ENCODE measurements at places on chromosomes 1 and 21.
A peak's percentile ranks its signal among the peaks of the same experiment; 100 is the strongest.

- DNase-seq, result no peak
Observed at GRCh38 chr1:159318784-159319551, 16.8 kb downstream of the FCER1A start.

DNA sequence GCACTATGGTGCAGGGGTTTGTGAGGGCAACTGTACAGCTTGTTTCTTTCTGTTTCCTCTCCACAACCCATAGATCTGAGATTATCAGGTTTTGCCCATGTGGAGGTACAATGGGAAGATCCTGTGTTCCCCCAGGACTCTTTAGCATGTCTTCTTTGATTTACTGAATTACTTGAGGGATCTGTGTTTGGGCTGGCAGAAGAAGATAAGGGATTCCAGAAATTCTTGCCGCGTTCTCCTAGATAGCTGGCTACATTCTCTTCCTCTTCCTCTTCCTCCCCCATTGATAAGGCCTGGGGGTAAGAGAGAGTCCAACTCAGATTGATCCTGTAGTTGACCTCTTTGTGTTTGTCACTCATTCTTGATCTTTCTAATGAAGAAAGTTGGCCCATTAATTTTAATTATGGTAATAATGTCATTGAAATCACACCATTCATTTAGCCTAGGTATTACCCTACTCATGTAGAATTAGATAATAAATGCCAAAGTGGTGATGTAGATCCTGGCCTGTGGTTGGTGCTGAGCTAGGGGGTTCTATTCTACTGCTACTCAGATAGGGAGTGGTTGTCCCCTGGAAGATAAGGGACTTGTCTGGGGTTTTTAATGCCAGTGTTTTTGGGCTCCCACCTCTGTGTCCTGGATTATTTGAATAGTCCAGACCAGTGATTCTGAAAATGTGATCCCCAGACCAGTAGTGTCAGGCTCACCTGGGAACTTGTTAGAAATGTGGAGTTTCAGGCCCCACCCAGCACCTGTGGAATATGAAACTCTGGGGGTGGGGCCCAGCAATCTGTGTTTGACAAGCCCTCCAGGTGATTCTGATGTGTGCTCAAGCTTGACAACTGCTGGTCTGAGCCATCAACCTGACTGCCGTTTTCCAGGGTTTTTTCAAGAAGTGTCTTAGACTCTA, 122.2 kb downstream of the NOS1AP start:
- DNase-seq, result no peak

GRCh38 chr1:234684856-234685255, 74.9 kb upstream of the IRF2BP2 start:
- DNase-seq, result no peak

DNA sequence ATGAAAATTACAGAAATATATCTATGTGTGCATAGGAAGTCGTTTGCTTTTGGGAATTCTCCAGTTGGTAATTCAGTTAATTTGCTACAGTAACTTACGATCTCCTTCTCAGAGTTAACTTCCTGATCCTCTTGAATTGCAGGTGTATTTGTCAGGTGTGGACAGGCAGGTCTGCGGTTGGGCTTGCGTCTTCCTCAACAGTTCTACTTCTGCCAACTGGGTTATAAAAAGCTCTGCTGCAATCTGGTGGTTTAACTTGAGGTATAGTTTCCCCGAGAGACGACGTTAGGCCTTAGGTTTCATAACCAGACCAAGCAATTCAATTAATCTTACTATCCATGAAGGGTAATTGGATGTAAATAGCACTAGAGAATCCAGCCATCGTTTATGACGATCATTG, 88.2 kb downstream of the GABPA start:
- no peak for DNase-seq

DNA sequence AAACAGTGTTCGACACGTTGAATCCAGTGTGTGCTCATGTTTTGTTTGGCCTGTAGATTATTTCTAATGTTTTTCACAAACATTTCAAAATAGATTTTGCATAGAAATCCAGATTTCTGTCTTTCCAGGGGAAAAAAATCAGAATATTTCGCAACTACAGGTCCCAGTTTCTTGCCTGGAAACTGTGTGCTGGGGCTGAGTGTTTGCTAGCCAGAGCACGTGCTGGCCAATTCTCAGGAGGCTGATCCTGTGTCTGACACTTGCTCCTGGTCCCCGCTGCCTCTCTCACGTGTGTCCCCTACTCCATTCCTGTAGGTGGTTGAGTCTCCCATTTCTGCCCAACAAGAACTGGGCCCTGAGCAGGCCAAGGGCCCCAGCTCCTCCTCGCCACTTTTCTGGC, 2.4 kb downstream of the MAB21L3 start:
- no peak for DNase-seq

- DNase-seq, result no peak
Observed at GRCh38 chr1:174914991-174915390, 84.8 kb upstream of the CACYBP start.

DNA sequence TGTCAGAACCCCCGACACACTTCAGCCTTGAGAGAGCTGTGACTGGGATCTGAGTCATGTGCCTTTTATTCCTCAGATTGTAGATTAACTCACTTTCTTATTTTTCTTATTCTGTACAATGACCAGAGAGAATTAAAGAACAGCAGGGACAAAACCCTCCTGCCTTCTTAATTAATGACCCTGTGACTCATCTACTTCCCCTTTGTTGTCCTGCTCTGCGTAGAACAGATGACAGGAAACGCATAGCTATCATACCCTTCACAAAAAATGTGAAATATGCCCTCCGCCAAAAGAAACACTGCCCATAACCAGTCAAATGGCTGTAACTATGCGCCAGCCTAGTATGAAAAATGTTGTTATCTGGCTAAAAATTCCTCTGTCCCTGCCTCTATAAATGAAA, 9.1 kb upstream of the PADI2 start:
- peak; percentile 88 for DNase-seq

- DNase-seq, result no peak
Observed at GRCh38 chr1:24191860-24192259, 4.8 kb upstream of the IFNLR1 start.

GRCh38 chr1:198588845-198589244, 48.4 kb upstream of the ATP6V1G3 start:
- no peak for DNase-seq

- peak; percentile 97 for DNase-seq
Observed at GRCh38 chr1:150579110-150579944, at the start of gene MCL1. Gene MCL1 (minus strand): TSS chr1:150579610. CDS start chr1:150579530, 80 bp downstream.

GRCh38 chr1:163056831-163057230, 12.3 kb upstream of the RGS4 start:
- no peak for DNase-seq

DNA sequence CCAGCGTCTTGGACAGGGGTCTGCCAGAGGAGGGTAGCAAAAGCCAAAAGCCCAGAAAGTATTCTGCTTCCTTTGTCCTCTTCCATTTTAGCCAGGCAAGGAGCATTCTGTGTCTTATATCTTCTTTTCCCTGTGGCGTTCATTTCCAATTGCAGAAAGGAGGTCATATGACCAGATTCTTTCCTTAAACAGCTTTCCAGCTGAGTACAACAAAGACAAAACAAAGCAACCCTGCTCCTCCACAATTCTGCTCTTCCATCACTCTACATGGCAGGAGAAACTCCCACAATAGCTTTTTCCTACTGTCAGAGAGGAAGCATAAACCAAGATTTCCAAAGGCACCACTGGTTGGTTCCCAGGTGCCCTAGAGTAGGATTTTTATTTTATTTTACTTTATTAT, 19.7 kb downstream of the ENSA start:
- DNase-seq, result no peak

DNA sequence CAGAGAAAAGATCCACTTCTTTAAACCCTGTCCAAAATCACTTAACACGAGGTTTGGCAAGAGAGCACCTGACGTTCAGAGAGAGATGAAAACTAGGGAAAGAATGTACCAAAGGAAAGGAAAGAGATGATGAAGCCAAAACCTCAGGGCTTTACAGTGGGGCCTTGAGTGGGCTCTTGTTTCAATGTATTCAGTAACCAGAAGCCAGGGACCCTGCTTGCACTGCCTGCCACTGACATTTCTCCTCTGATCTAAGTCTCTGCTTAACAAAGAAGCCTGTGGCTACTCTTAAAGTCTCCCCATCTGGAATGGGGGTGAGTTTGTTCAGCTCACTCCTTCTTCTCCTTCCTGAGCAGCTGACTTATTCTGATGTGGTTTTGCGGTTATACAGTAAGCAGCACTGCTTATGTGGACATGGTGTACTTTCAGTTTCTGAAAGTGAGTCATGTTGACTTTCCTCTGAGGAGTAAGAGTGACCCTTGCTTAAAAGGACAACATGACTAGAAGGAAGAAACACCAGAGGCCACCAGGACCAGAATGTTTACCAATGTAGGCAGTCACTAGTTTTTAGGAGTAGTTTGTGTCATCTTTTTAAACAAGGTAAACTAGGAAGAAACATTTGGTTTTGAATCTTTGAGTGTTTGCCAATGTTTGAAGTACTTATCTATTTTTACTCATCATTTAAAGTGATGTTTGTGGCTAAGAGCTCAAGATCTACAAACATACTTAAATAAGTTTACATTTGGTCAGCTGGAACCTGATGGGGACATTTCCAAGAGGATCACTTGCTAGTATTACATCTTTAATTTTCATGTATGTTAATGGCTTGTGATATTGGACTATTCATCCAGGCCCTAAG, 87.4 kb downstream of the FASLG start:
- peak; percentile 56 for DNase-seq

- DNase-seq, result no peak
Observed at GRCh38 chr1:212728606-212729005, 29.0 kb upstream of the BATF3 start.

DNA sequence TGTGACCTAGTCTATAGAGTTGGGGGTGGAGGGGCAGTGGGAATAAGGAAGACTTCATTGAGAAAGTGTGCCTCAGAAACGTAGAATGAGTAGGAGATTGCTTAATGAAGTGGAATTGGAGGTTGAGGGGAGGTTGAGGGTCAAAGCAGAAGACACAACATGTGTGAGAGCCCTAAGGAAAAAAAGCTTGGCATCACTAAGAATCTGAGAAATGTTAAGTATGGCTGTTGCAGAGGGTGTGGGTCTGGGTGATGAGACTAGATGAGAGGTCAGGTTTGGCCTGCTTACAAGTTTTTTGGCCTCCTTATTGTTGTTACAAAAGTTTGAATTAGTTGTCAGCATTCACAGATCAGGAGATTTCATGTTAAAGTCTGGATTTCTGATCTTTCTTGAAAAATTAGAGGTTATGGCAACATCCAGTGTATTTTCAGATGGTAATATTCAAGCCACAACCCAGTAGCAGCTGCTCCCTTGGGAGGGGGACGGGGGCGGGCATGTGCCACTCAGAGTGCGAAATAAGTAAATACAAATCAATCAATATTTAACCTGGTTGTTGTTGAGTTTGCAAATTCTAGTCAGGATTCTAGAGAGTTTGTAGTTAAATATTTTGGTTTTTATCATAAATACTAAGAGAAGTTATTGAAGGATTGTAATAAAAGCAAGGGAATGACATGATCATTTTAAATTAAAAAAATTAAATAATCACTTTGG, 4.3 kb downstream of the MAN1A2 start:
- no peak for DNase-seq

- DNase-seq, result no peak
Observed at GRCh38 chr1:226632169-226632879, 83.8 kb downstream of the STUM start.

GRCh38 chr1:156064615-156065014, 3.7 kb downstream of the RAB25 start:
- DNase-seq, result no peak

DNA sequence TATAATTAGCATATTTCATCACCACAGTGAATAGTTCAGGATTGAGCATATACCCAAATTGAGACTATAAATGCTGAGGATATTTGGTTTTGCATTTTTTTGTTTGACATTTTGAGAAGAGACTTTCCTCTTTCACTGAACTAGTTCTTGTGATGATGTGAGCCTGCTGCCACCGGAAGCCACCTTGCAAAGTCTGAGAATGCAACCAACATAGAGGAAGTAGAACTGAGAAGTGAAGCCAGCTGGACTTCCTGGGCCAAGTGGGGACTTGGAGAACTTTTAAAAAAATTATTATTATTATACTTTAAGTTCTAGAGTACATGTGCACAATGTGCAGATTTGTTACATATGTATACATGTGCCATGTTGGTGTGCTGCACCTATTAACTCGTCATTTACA, 102.3 kb downstream of the RPE65 start:
- no peak for DNase-seq

DNA sequence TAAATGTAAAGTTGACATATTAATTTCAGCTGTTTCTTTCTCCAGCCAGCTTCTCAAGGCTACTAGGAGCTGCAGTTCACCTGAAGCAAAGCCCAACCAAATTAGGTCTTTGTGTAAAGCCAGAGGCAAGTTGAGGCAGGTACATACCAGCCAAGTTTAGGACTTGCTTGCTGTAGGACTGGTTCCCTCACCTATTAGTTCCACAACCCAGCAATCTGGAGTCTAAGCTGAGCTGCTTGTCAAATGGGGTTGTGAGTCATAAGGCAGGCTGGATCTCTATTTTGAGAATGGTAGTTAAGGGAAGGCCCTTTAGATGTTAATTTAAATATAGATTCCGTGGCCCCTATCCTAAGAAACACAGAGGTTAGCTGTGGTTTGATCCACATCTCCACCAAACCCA, 7.6 kb upstream of the FLG2 start:
- DNase-seq, result no peak

DNA sequence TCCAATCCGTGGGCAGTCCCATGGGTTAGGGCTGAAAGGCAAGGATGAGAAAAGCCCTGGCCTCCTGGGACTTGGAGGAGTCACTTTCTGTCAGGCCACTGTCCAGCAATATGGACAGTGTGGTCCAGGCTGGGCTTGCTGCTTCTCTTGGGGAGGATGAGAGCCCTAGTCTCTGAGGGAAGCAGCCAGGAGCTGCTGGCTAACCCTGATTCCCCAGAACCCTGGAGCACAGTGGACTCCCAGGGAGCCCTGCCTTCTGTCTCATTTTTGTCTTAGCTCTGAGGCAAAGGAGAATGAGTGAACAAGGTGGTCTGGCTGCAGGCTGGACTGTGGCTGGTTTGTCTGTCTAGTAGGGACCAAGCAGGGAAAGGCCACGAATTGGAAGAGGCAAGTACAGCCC, 23.8 kb upstream of the EDN2 start:
- DNase-seq, result no peak

DNA sequence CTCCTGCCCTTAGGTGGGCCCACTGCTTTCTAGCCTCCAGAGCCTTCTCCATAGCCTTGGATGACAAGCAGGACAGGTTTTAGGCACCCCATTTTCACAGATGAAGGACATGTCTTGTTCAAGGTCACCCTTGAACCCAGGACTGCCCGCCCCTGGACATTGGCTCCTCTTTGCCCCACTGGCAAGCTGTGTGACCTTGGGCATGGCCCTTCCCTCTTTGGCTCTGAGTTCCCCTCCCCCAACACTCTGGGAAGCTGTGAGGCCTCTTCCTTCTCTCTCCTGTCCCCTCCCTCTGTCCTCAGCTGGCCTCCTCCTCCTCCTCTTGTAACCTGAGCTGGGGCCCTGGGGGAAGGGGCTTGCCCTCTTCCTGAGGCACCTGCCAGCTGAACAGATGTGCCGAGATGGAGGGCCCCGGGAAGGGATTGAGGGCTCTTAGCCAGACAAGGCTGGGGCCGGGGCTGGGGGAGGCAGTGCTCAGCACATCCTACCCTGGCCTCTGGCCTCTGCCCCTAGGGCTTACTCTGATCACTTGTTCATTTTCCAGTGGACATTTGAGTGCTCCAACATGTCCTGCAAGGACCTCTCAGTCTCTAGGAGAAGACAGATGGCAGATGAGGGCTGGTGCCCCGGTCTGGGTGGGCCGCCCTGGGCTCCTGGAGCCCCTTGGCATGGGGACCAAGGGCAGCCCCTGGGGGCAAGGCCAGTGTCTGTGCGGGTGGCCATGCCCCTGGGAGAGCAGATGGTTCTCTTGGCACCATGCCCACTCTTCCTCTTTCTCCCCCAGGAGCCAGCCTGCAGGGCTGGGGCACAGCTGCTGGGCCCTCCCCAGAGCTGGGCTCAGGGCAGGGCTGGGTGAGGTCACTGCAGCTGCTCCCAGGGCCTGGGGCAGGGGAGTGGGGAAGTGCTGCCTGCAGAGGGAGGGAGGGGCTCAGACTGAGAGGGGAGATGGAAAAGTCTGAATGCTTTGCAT, 10.7 kb downstream of the FOXO6 start:
- no peak for DNase-seq
